Spinal cord (tissue), 10 donors: ENCODE measurements at places on chromosomes 6 and 20. TPM values are rescaled to one million over a fixed set of nuclear protein-coding genes. Genes with fewer than 3 reads are reported as not detected.

Gene MYCT1
- total RNA-seq: 16.9 TPM

Gene PPIL1
- total RNA-seq: 55.9 TPM

Gene MAFB
- 7.9 TPM for total RNA-seq

DNA sequence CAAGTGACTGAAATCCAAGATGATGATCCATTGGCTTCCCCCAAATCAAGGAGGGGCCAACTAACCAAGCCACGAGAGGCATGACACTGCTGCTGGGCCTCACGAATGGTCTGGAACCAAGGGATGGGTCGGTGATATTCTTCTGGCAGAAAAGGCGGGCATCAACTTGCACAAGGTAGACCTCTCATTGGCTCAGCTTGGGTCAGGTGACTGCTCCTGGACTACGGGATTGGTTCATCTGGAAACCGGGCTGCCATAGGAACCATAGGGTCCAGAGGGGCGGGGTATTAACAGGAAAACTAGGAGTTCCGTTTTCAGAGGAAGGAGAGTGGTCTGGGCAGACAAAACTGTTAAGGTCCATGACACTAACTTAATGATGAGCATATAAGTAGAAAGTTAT is 100.9 kb downstream of the TFAP2C start:
- no peak for DNase-seq

- DNase-seq: no peak
Observed at GRCh38 chr6:111713236-111713635, 107.6 kb upstream of the TRAF3IP2 start.

DNA sequence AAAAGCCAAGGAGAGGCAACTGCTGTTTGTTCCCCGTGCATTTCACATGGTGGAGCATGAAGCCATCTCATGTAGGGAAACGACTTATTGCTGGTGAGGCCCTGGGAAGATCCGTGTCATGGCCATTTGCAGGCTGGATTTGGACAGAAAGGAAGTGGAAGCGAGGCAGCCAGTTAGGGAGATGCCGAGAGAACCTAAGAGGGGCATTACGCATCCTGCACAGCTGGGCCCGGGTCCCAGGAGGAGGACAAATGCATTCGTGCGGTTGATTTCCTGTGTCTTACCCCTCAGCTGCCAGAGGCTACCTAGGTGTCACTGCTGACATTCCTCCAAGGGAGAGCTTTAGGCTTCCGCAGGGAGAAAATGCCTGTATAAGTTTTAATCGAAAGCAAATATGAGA is 316.2 kb upstream of the CDYL start:
- no peak for DNase-seq

DNA sequence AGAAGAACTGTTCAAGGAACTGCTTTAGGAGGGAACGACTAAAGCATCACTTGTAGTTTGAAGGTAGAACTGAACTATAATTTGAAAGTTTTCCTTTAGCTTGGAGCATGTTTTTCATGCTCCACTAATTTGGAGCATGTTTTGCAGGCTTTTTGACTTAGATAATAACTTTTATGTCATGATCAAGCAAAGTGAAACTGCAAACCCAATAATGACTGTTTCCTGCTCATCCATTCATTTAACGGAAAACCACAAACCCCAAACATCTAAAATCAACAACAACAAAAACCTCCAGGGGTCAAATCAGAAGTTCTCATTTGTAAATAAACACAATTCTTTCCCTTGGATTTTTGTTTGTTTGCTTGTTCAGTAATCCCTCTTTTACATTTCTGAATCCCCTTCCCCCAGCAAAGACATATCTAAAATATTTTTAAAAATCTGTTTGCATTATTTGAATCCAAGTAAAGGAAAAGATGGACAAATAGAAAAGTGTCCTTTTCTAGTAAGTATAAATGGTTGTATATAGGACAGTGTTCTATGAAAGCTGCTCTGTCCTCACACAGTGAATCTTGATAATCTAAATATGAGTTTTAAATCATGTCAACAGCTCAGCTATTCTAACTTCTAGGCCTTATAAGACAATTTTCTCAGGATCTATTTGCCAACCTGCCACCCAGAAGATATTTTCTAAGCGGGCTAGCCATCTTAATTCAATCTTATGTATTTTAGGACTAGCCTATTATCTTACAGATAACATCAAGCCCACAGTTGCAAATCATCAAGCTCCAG is 2.6 kb downstream of the SIM1 start:
- no peak for DNase-seq

DNA sequence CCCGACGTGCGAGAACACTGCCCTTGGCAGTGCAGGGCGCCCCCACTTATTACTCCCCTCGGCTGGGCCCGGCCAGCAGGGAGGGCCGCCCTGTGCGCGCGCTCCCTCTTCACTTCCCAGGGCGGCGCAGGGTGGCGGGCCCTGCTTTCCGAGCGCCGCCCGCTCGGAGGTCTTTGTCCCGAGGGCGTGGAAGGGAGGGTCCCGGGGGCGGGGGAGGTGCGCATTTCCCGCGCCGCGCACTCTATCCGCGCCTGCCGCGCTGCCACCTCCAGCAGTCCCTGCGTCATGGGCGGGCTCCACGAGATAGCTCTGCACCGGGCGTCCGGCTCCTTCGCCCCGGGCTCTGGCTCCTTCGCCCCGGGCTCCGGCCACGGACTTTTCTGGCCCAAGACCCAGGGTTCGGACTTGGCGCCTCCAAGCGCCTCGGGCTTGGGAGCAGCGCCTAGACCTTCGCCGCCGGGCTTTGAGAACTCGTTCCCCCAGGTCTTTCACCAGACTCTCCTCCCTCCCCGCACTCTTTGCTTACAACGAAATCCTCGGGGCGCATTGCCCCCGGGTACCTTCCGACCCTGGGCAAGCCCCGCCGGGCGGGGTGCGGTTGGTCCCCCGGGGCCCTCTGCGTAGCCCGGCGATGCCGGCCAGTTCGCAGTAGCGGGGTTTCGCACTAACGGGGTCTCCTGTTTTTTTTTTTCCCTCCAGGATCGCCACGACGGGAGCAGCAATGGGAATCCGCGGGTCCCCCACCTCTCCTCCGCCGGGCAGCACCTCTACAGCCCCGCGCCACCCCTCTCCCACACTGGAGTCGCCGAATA is 1.6 kb downstream of the TFAP2C start:
- no peak for DNase-seq
